Mucosa of descending colon (tissue), 3 donors: ENCODE measurements at places on chromosomes 12 and 14. TPM values are rescaled to one million over a fixed set of nuclear protein-coding genes. Genes with fewer than 3 reads are reported as not detected.
A peak's percentile ranks its signal among the peaks of the same experiment; 100 is the strongest.

Gene OR4K13
- total RNA-seq: not detected

Gene SLC6A12
- total RNA-seq: not detected

DNA sequence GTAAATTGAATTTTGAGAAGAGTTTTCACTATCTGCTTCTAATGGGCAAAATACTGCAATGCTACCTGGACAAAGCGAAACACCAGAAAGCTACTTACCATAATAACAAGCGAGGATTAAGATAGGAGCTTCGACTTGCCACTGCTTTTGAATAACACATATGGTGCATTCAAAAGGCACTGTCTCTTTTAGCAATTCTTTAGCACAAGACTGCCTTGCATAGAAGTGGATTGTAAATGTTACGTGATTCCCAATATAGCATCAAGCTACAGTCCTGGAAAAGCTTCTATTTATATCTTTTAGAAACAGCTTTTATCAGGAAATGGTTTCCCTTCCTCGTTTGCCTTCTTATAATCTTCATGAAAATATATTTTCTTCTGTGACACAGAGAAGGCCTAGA, 258.7 kb upstream of the PDE3A start:
- DNase-seq: no peak

DNA sequence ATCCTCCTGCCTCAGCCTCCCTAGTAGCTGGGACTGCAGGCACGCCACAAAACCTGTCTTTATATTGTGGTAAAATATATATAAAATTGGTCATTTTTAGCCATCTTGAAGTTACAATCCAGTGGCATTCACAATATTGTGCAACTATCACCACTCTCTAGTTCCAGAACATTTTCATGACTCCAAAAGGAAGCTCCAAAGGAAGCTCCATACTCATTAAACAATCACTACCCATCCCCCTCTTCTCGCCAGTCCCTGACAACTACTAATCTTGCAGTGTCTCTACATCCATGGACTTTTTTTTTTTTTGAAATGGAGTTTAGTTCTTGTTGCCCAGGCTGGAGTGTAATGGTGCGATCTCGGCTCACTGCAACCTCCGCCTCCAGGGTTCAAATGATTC, 3.1 kb downstream of the GCH1 start:
- DNase-seq: no peak

DNA sequence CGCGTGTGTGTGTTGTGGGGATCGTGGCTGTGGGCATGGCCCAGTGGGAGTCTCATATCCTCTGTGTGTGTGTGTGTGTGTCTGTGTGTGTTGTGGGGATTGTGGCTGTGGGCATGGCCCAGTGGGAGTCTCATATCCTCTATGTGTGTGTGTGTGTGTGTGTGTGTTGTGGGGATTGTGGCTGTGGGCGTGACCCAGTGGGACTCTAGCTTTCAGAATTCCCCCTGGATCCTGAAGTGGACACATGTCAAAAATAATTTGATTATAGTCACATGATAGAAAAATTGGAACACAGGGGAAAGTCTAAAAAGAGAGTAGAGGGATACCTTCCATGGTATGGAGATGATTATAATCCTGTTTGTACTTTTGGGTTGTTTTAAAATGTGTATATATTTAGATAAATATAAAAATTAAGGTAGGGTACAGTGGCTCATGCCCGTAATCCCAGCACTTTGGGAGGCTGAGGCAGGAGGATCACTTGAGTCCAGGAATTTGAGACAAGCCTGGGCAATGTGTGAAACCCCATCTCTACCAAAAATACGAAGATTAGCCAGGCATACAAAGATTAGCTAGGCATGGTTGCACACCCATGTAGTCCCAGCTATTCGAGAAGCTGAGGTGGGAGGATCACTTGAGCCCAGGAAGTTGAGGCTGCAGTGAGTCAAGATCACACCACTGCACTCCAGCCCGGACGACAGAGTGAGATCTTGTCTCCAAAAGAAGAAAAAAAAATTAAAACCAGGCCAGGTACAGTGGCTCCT, 11.0 kb downstream of the PAPLN start:
- no peak for DNase-seq

GRCh38 chr14:36555998-36556743, 26.2 kb downstream of the NKX2-8 start:
- no peak for DNase-seq

DNA sequence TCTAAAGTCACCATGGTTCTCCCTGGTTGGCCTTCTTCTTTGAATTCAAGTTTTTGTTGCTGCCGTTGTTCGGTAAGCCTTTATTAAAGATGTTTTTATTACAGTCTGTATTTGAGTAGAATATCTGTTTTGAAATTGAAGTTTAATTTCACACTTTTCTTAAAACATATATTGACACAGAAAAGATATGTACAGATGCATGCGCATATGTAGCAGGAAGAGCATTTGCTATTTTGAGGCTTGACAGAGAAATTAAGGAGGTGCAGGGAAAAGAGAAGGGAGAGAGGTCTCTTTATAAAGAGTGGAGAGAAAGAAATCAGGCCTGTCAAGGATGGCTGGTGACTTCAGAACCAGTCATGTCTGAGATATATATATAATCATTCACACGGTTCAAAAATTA, 46.0 kb upstream of the TRIM9 start:
- no peak for DNase-seq

DNA sequence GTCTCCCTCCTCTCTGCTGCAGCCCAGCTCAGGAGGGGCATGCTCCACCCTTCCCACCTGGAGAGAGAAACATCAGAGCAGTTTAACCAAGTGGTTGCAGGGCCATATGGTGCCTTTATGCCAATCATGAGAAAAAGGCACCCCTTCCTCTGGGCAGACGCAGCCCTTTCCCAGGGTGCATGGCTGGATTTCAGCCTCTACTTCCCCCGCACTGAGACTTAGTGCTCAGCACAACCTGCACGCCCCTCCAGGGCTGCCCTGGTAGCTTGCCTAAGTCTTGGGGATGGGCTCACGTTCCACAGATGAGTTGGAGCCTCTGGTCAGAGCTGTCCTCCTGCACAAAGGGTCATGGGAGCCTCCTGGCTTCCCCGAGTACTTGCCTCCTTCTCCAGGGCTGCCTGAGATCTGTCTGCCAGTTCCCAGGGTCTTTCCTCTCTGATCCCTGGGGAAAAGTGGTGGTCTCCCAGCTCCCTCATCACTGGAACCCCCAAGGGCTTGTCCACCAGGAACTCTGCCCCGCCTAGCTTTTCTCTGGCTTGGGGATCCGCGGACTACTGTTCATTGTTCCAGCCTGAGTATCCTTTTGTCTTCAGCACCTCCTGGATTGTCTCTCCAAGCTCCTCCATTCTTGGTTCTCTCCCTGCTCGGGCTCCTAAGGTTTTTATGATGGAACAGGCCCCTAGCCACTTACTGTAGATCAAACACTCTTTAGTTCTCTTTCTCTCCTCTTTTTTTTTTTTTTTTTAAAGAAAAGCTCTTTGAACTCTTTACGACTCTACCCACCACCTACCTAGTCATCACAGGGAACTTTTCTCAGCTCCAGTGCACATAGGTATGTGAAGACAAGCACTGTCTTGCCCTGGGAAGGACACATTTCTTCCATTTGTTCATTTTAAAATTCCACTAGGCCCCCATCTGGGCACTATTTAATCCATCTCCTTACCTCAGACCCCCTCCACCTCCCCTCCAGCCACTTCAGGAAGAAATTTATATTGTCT, 6.1 kb upstream of the KRT74 start:
- DNase-seq: no peak

DNA sequence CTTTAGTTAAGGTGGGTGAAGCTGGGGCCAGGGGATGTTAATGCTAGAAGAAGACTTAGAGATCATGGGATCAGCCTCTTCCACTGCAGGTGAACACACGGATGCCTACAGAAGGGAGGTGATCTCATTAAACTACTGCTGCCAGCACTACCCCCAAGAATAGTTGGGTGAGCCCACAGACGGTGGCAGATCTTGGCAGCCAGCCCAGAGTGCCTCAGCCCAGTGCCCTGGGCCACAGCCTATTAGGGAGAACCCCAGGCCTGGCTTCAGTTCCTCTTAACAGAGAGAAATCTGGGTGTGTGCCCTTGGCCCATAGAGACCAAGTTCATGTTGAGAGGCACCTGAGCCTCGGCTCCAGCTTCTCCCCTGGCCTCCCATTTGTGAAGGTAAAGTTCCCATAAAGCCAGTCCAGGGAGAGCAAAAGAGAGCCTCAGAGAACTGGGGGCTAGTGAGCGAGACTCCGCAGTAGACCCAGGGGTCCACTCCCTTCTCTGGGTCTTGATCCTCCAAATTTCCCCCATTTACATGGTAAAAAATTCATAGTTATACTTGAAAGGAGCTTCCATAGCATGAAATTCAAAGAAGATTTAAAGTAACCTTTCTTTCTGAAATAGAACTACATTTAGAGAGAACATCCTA, 125.0 kb upstream of the CCND2 start:
- DNase-seq: peak; percentile 66

GRCh38 chr12:91109148-91109564, 2.1 kb downstream of the LUM start:
- peak; percentile 68 for DNase-seq

DNA sequence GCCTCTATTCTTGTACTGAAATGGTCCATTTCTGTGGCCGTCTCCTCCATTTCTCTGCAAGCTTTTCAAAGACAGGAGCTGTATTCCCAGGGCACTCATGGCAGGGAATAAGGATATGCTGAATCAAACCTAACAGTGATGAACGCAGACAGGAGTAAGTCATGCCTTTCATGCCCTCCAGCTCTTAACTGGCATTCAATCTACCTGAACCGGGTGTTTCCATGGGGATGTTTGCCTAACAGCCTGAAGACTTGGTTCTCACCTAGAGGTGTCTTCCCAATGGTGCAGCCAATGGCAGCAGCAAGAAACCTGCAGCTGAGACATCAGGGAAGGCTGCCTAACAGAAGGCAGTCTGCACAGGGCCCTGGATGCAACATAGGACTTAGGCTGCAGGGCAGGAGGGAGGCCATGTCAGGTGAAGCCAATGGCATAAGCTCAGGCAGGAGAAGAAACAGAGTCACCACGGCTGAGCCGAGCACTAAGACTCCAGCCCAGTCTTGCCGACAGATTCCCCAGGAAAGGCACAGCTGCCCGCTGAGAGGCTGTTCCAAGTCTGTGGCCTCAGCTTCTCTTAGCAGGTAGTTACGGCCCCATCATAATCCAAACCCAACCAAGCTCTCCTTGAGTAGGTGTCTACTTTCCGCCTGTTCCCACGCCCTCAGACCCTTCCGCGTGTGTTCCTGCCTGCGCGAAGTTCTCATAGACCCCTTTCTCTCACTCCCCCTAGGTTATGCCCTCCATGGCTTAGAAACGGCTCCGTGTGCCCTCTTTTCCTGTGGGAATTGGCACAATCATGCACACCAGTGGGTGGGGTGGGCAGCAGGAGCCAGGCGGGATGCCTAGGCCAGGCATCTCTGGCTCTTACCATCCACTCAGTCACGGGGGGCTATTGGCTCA, 44.1 kb downstream of the VWF start:
- DNase-seq: no peak
